Heart right ventricle (tissue), 16 donors: ENCODE measurements at places on chromosomes 4 and X. TPM values are rescaled to one million over a fixed set of nuclear protein-coding genes. Genes with fewer than 3 reads are reported as not detected.

The GAGE12D gene
- not detected for polyA plus RNA-seq

The NPY1R gene
- polyA plus RNA-seq, result 1.3 TPM

The ITGB1BP2 gene
- 106 TPM for polyA plus RNA-seq

DNA sequence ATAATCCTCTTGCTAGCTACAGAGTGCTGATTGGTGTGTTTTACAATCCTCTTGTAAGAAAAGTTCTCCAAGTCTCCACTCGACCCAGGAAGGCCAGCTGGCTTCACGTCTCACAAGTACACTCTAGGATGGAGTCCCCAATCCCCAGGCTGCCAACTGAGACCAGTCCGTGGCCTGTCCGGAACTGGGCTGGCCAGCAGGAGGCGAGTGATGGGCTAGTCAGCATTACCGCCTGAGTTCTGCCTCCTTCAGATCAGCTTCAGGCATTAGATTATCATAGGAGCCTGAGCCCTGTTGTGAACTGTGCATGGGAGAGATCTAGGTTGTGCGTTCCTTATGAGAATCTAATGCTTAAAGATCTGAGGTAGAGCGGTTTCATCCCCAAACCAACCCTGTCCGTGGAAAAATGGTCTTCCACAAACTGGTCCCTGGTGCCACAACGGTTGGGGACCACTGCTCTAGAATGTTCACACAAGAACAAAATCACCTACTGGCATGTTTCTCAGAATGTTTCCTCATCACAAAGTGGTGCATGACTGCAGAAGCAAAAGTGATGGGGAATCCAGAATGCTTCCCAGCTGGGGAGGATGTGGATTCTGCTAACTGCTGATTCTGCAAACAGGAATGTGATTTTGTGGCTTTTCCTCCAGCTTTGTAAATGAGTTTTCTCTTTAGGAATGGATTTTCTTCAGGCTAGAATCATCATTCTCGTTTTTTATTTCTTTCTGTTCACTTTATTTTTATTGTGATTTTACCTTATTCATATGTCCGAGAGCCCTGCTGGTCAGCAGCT is 40.9 kb downstream of the SEPTIN11 start:
- no peak overlapping the region for H3K27ac ChIP-seq
- H3K36me3 ChIP-seq, result no peaks in the 10 kb centered on the region
- no peaks in the 10 kb centered on the region for H3K27me3 ChIP-seq
- no peak overlapping the region for H3K4me3 ChIP-seq

GRCh38 chrX:130944230-130944629 is 41.2 kb upstream of the ENOX2 start:
- H3K4me3 ChIP-seq, result no peak overlapping the region
- DNase-seq, result no peak
- H3K27ac ChIP-seq, result no peak overlapping the region
- H3K4me1 ChIP-seq, result no peaks in the 10 kb centered on the region
- no peaks in the 10 kb centered on the region for H3K36me3 ChIP-seq

DNA sequence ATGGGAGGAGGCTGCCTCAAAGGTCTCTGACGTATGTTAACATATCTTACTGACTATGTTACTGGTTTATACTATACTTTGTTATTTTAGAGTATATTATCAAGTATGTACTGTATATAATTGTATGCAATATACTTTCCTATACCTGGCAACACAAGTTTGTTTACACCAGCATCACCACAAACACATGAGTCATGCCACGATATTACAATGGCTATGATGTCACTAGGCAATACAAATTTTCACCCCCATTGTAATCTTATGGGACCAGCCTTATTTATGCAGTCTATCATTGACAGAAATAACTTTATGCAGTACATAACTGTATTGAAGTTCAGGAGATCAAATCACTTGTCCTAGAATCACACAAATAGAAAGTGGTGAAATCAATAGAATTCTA is 329.9 kb upstream of the SLC7A11 start:
- H3K36me3 ChIP-seq, result no peaks in the 10 kb centered on the region
- H3K27me3 ChIP-seq, result no peaks in the 10 kb centered on the region
- no peak overlapping the region for H3K27ac ChIP-seq
- no peak overlapping the region for H3K4me3 ChIP-seq

DNA sequence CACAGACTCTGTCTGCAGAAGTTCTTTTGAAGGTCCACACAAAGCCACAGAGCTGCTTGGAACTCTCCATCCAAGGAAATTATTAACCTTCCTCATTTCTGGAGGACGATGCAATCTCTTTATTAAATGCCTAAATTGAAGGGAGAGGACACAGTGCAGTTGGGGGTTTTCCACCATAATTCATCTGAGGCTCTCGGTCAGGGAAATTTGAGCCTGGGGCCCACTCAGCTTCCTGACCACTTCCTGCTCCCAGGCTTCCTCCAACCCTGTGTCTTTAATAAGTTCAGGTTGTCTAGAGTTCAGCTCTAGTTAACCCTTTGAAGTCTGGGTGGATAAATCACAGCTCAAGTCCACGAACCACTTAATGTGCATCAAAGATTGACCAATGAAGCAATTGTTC is 58.5 kb downstream of the PRPS1 start:
- DNase-seq, result no peak
- H3K36me3 ChIP-seq, result no peaks in the 10 kb centered on the region
- no peak overlapping the region for H3K27ac ChIP-seq
- no peaks in the 10 kb centered on the region for H3K27me3 ChIP-seq

GRCh38 chr4:154292589-154292988 is 199.0 kb downstream of the DCHS2 start:
- no peaks in the 10 kb centered on the region for H3K27me3 ChIP-seq
- no peak overlapping the region for H3K27ac ChIP-seq
- no peaks in the 10 kb centered on the region for H3K4me1 ChIP-seq
- no peak for DNase-seq
